Stimulated activated CD8-positive, alpha-beta memory T cell treated with anti-CD3 and anti-CD28 coated beads, Interleukin-7, amount 100 ng/mL, for 1 hour (primary cell): ENCODE measurements at places on chromosomes 2 and 18.

DNA sequence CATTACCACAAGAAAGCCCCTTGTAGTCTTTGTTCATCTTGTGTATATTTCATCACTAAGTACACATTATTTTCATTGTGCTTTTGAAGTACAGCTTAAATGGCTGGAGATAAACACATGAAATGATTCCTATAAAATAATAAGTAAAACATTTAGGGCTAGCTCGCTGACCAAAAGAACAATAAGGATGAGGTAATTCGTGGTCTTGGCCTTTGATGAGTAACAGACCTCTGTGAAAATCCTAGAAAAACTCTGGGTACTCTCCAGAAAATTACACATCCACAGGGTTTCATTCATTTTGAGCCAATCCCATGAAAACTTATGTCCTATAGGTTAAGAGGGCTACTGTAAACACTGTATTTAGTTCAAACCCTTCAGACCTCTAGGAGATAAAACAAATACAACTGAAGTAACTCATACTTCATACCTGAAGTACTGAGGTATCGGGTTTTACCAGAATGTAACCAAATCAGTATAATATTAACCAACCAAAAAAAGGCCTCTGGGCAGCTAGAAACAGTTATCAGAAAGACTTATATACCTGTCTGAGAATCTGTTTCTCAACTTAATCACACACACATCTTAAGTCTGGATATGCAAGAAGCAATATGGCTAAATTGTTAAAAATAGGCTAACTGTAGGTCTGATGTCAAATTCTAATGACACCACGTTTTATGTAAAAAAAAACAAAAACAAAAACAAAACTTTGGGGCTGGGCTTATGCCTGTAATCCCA is 31.0 kb downstream of the CFAP36 start:
- no peak for DNase-seq

DNA sequence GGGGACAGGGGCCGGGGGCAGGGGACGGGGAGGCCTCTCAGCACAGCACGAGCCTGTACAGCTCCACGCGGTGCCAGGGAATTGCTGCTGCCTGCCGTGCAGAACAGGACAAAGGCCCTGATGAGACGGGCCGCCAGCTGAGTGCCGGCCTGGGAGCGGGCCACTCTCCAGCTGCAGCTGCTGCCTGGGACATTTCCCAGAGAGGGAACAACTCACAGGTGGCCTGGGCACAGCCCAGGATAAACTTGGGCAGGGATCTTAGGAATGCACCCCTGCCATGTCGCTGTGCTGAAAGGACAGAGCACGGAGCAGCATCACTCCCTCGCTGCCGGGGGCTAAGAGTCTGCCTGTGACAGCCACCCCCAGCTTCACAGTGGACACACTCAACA is 38.8 kb downstream of the CENPO start:
- DNase-seq = no peak

DNA sequence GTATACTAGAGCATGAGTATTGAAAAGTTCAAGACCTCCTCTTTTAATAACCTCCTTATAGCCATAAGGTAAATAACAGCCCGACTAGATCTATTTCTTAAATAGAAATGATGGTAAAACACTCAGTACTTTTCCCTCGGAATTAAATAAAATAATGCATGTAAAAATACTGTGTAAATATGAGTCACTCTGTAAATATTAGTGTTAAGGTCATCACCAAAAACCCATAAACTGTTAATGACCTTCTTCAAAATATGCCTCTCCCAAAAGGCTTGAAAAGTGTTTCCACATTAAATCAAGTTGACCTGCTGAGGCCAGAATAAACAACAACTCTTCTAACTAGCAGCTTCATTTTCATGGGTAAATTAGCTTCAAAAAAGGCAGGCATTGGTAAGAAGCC is 25.3 kb upstream of the BZW1 start:
- DNase-seq = no peak

- no peak for DNase-seq
These were observed 127.0 kb downstream of the FAM168B start for GRCh38 chr2:130966149-130966774.

DNA sequence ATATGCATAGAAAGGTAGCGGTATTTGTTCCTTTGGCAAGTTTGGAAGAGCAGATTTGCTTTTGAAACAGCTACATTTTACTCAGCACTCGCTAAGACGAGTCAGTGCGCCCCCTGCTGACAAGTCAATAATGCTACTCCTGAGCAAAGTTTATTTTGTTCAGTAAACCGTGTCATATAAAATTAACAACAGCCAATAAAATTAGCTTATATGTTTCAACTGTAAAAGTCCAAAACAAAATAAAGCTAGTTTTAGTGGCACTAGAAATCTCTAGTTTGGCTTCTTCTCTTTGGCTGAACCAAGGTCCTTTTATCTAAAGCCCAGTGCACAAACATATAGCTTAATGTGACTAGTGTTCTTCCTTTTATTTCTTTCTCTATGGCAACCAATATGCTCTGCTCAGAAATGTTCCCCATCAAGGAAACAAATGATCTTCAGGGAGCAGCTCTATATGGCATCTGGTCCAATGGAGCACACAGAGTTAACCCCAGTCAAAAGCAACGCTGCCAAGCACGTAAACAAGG is 4.2 kb upstream of the POU3F3 start:
- DNase-seq = peak; percentile 36

DNA sequence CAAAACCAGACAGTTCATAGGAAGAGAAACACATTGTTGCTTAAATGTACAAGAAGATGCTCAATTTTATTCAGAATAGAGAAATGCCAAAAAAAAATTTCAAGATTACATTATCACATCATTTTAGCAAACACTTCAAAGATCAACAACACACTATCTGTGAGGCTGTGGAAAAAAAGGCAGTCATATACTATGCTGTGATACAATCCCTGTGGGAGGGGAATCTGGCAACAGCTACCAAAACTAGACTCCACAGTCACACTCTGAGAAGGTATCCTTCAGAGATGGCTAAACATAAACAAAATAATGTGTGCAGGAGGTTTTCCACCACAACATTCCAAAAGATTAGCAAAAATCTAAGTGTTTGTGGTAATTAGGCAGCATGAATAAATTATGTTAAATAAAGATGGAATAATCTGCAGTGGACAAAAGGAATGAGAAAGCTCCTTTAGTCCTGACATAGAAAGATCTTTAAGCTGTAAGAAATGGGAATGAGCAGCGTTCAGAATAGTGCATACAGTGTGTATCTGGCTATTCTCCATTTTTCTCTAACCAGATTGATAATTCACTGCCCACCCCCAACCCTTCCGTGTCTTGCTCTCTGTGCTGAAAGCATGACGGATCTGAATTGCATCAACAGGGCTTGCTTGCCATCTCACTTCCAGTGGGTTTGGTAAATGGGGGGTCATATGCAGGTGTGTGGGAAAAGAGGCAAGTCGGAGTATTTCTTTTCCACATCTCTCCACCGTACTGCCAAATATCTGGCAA is 329.6 kb downstream of the MBD2 start:
- no peak for DNase-seq

DNA sequence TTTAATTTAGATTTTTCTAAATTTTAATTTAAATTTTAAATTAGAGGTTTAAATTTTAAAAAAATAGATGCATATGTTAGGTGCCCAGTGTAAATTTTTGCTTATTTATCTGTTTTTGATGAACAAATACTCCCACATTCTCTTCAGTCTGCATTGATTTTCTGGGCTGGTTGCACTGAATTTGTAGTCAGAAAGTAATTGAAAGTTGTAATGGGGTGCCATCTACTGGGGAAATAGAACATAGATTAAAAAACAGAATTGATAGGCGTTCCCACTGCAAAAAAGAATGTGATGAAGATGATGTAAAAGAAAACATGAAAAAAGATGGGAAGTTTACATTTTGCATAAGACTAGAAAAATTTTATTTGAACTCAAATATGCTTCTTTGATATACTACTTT is 51.7 kb upstream of the CCDC85A start:
- DNase-seq = no peak

GRCh38 chr2:127098711-127099110 is 8.2 kb downstream of the BIN1 start:
- no peak for DNase-seq

GRCh38 chr18:72235422-72235821 is 308.7 kb downstream of the CBLN2 start:
- DNase-seq = no peak

GRCh38 chr2:109129921-109130722 is 1.1 kb downstream of the SH3RF3 start:
- DNase-seq = no peak

DNA sequence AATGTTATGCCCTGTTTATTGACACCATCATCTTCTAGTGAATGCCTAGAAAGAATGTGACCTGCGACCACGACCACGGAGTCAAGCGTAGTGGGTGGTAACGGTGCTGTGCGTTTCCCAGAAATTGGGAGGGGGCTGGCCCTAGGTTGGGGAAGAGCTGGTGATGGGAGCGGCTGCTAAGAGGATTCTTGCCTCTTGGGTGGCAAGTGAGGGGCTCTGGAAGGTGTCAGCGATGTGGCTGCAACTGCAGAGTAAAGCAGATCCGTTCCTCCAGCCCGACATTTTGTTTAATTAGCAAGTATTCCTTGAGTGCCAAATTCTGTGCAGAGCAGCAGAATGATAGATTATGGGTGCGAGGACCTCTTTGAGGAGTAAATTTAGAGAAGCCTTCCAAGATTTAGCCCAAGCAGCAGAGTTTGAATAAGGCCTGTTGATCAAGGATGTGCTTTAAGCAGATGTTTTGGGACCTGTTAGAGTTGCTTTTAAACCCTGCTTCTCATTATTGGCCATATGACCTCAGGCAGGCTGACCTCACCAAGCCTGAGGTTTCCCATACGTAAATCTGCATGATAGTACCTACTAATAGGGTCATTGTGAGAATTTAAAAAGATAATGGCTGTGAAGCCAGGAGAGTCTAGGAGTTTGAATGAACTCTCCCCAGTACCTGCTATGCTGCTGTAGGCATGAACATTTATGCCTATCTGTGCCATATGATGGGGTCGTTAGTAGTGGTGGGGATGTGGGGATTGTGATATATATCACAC is 287.7 kb downstream of the PTGR3 start:
- DNase-seq = no peak
